ENCODE measurements at places on chromosomes 1 and 21. TPM values are rescaled to one million over a fixed set of nuclear protein-coding genes. Genes with fewer than 3 reads are reported as not detected.
A peak's percentile ranks its signal among the peaks of the same experiment; 100 is the strongest.

The LIN28A gene
- not detected for total RNA-seq

The PLPP3 gene
- 101 TPM for total RNA-seq

- DNase-seq, result peak; percentile 68
Measured at GRCh38 chr1:201714542-201715329, 114.2 kb upstream of the IPO9 start.

GRCh38 chr1:40819101-40819500 is 35.5 kb downstream of the KCNQ4 start:
- DNase-seq, result no peak

DNA sequence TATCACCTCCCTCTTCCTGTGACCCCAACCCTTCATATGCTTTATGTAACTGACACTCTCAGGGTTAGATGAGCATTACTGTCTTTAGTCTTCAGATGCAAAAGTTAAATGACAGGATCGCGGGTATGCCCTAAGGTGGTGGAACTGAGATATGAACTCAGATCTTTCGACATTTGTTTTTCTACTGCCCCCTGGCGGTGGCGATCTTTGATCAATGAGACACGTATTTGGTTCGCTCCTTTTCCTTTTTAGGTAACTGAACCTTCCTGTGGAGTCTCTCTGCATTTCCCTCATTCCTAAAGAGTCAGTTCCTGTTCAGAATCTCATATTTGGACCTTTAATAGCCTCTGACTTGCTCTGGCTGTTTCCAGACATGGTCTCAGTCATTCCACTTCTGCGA is 47.8 kb upstream of the ZP4 start:
- DNase-seq, result no peak
